ENCODE measurements at places on chromosomes 3 and 15.

GRCh38 chr3:162132981-162133380 is 636.4 kb downstream of the OTOL1 start:
- no peaks in the 10 kb centered on the region for H3K36me3 ChIP-seq
- H3K27ac ChIP-seq, result no peak overlapping the region
- no peak overlapping the region for H3K4me3 ChIP-seq
- H3K4me1 ChIP-seq, result no peaks in the 10 kb centered on the region
- no peaks in the 10 kb centered on the region for H3K27me3 ChIP-seq

DNA sequence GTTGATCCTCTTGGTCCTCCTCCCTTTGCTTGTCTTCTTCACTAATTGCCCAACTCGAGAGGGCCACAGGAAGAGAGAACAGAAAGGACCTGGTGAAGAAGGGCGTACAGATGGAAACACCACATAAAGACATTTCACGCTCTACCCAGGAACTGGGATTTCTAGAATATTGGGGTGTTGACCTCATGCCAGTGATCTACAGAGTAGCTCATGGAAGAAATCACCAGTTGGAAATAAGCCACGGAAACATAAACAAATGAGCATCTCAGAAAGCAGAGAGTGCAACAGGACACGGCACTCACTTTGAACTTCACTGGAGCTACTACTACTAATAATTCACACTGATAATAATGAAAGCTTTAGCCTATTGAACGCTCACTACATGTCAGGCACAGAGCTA is 84.6 kb upstream of the ARHGEF3 start:
- H3K4me3 ChIP-seq, result no peak overlapping the region
- no peaks in the 10 kb centered on the region for H3K4me1 ChIP-seq
- no peak for DNase-seq
- no peaks in the 10 kb centered on the region for H3K27me3 ChIP-seq
- H3K27ac ChIP-seq, result no peak overlapping the region
- no peaks in the 10 kb centered on the region for H3K36me3 ChIP-seq

DNA sequence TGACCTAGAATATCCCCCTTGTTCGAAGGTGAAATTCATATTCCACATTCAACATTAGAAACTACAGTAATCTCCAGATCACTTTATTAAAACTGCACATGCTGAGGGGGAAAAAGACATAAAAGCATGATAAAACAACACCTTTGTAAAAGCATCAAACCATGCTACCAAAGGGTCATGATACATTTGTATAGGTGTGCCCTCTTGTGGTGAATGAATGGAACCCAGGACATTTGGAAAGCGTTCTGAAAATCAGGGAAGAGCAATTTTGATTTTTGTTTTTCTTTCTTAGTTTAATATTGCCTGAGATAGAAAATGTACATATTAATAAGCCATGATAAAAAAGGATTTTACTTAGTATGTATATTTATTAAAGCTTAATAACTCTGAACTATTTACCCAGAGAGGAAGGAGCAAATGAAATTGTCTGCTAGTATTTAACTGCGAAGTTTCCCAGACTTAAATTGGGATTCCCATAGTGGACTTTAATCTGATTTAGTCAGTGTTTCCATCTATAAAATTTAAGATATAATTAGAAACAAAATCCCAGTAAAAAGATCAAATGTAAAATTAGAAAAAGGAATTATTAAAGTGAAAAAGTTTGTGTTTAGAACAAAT is 105.8 kb upstream of the ARL6 start:
- H3K4me3 ChIP-seq, result no peak overlapping the region
- no peaks in the 10 kb centered on the region for H3K27me3 ChIP-seq
- no peaks in the 10 kb centered on the region for H3K4me1 ChIP-seq
- H3K36me3 ChIP-seq, result no peaks in the 10 kb centered on the region
- DNase-seq, result no peak
- no peak overlapping the region for H3K27ac ChIP-seq

DNA sequence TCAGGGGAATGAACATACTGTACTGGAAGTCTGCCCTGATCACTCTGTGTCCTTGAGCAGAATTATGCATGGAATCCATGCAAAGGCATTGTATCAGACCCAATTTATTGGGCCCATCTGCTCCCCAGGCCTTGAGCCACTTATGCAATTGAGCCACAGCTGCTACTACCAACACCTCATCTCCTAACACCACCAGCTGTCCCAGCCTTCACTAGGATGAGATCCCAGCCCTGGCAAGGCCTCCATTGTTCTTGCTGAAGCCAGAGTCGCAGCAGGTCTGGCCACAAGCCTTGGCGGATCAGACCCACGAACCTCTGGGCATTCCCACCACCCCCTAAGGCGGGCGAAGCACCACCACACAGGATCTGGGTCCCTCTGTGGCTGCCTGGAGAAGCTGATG is 9.2 kb upstream of the NME9 start:
- no peak for DNase-seq
- H3K4me1 ChIP-seq, result no peaks in the 10 kb centered on the region
